A673 (cell line): ENCODE measurements at places on chromosomes 7 and 10. TPM values are rescaled to one million over a fixed set of nuclear protein-coding genes. Genes with fewer than 3 reads are reported as not detected.

PRPS1L1 gene
- not detected in 2 replicates for total RNA-seq

IGFBP1 gene
- total RNA-seq, result not detected in 2 replicates

GPR15LG gene
- total RNA-seq, result not detected in 2 replicates

TBXAS1 gene
- total RNA-seq, result 1.5 and 2.5 TPM in 2 replicates

ANKRD1 gene
- not detected in 2 replicates for total RNA-seq

TUBAL3 gene
- total RNA-seq, result 0.19 TPM in 1 of 2 replicates, not detected in the other

OGDHL gene
- total RNA-seq, result 1.6 and 2.6 TPM in 2 replicates

OR2A1 gene
- 0.44 and 0.60 TPM in 2 replicates for total RNA-seq

TMEM225B gene
- total RNA-seq, result 0.81 and 1.3 TPM in 2 replicates

HMX3 gene
- 0.26 TPM in 1 of 2 replicates, not detected in the other for total RNA-seq

ACTR3C gene
- 4.5 TPM in 2 replicates for total RNA-seq

ARPC1B gene
- total RNA-seq, result 29.9 and 39.8 TPM in 2 replicates

HOXA1 gene
- not detected in 2 replicates for total RNA-seq
